ENCODE measurements at places on chromosomes 5 and 9.

DNA sequence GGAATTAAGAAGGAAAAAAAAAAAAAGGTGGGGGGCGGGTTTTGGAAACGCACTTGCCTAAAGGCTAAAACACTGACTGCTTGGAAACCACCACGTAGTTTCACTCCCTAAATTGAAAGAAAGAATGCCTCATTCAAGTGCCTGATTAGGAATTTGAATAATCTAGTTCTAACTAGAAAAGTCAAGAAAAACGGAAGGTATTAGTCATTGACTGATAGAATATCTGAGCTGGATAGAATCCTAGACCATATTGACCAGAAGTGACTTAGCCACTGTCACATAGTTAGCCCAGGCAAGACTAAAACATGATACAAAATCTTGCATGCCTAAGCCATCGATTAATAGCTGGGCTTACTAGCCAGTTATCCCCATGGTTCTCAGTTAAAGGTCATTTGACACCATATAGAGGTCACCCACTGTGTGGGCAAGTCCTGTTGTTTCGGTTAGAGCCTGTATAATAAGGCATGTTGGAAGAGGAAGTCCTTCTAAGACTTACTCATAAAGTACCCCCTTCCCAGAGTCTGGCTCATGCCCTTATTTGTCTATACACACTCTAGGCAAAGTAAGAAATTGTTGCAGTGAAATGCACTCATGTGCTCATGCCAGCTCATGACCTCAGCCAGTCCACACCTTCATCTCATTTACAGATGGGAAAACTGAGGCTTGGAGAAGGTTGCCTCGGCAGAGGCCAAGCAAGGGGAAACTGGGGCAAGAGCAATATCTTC, 40.2 kb downstream of the SH3RF2 start:
- DNase-seq, result no peak

GRCh38 chr5:5605170-5605764, 182.8 kb downstream of the ICE1 start:
- no peak for DNase-seq

GRCh38 chr9:2018162-2018643, 3.1 kb downstream of the SMARCA2 start:
- no peak for DNase-seq

GRCh38 chr5:109309326-109310063, 100.3 kb downstream of the PJA2 start:
- DNase-seq, result no peak

DNA sequence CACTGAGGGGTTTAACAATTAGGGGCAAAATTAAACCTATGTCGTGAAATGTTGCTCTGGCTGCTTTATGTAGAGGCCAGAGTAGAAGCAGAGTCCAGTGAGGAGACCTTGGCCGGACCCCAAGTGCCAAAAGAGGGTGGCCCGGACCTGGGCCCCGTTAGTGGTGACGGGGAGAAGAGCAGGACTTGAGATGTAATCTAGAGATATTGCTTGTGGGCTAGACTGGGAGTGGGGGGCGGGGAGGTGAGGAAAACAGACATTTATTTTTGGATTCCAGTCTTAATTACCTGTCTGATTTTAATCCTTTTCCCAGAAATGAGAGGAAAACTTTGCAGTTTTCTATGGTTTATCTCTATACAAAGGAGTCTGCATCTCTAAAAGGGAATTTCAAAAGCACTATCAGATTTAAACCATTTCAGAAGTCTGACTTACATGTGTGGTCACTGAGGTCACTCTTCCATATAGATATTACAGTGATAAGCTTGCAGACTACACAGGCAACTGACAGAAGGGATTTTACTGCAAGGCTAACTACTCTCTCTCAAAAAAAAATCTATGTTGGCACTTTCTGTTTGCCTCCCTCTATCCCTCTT, 108.1 kb downstream of the MED27 start:
- DNase-seq, result no peak

DNA sequence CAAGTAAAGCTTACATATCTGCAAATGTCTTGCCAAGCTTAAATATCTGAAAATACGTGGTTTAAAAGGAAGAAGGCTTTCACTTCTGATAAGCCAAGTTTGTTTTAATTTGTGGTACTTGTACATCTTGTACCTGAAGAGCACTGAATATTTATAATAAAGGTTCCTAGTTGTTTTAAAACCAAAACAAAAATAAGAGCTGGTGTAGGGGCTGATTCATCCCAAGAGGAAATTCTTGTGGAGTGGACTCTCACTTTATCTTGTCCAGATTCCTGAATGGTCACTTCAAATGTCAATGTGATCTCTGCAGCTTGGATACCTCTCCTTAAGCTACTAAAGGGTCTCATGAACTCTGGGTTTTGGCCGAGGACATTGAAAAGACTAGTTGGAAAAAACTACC, 29.5 kb downstream of the MAMDC2 start:
- no peak for DNase-seq

DNA sequence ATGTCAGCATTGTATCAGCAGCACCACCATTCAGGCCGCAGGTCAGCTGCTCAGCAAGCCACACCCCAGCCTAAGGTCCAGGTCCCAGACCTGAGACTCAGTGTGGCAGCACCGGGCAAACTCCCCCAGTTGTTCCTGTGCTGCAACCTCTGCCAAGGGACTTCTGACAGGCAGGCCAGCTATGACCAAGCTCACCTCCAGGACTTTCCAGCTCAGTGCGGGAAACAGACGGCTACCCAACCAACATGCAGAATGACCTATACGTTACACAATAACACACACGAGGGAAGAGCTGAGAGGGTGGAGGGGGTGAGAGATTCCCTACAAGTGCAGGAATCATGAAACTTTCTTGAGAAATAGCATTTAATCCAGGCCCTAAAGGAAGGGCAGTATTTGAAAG, 143.7 kb downstream of the FSTL4 start:
- no peak for DNase-seq

DNA sequence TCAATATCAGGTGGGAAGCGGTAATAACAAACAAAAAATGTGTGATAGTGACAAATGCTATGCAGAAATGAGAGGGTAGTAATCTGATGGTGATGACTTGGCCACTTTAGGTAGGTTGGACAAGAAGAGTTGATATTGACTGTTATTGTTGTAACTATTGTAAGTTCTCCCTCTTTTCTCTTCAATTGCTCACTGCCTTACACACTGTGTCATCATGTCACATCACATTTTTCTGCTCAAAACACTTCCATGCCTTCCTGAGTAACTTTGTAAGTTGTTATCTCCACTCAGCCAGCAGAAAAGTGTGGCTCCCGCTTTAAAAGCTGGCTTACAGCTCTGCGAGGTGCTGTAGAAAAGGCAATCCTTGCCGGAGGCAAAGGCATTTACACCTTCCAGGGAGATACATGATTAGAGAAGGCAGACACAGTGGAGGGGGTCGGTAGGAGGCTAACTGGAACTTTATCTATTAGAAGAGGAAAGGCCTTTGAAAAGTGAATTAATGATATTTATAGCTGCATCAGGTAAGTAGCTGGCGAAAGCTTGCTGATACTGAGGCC, 85.2 kb upstream of the CLINT1 start:
- DNase-seq, result no peak
